ENCODE measurements at places on chromosomes 3 and 15.

DNA sequence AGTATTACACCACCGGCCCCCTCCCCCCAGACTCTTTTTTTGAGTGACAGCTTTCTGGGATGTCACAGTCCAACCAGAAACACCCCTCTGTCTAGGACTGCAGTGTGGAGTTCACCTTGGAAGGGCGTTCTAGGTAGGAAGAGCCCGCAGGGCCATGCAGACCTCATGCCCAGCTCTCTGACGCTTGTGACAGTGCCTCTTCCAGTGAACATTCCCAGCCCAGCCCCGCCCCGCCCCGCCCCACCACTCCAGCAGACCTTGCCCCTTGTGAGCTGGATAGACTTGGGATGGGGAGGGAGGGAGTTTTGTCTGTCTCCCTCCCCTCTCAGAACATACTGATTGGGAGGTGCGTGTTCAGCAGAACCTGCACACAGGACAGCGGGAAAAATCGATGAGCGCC is 63.6 kb downstream of the AAGAB start:
- DNase-seq = no peak

DNA sequence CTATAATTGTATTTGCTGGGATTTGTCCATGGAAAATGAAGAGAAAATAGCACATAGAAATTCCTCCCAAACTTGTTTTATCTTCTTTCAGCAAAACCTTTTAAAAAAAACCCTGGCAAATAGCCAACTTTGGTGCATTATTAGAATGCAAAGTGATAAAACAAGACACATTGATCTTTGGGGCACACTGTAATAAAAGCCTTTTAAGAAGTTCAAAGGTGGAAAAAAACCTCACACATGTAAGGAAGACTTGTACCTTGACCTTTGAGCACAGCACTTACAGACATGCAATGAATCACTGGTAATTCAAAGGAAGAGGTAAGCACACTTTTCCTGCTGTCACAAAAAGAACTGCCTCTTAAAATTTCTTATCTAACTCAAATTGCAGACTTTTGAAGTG is 8.0 kb upstream of the MORC1 start:
- DNase-seq = no peak

DNA sequence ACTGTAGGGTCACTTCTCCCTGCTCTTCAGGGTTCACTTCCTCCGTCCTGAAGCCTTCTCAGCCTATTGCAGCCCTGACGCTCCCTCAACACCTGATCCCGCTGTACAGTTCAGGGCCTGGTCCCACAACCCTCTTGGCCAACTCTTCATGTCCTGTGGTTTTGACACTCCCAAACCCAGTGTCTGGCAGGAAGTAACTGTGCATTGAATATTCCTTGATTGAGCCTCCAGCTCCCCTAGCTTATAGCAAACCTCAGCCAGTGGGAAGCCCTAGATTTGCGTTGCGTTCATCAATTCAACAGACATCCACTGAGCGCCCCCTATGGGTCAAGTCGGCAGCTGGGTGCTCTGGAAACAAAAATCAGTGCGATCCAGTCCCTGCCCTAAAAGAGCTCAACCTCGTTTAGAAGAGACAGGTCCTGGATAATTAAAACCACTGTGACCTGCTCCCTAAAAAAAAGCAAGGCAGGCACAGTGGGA is 13.5 kb downstream of the UBAP1L start:
- DNase-seq = no peak

- DNase-seq = no peak
Measured at GRCh38 chr15:59779110-59779509, 90.0 kb upstream of the BNIP2 start.

GRCh38 chr15:28942571-28942970 is 56.8 kb downstream of the APBA2 start:
- no peak for DNase-seq

DNA sequence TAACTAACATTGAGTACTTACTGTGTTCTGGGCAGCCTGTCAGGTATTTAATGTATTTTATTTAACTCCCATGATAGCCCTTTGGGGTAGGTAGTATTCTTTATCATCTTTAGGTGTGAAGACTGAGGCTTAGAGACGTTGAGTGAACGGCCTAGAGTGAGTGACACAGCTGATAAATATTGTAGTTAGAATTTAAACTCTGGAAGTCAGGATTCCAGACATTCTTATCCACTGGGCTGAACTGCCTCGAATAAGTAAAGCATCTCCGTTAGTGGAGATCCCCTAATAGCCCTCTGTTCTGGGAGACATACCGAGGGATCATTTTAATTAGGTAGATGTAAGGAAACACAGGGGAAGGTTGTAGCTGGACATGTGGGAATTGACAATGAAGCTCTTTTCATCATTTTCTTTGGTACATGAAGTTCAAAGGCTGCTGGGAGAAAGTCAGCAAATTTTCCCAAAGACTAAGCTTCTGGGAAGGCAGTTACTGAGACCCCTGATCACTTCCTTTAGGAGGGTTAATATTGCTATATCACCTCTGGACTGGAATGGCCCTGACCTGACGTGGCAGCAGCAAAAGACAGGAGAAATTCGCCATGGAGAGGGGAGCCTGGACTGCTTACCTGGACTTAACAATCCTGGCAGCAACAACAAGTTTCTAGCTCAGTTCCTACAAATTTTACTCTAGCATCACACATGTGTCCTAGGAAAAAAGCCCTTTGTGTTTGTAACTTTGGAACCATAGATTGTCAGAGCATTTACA is 11.7 kb upstream of the PDCD6IP start:
- no peak for DNase-seq

DNA sequence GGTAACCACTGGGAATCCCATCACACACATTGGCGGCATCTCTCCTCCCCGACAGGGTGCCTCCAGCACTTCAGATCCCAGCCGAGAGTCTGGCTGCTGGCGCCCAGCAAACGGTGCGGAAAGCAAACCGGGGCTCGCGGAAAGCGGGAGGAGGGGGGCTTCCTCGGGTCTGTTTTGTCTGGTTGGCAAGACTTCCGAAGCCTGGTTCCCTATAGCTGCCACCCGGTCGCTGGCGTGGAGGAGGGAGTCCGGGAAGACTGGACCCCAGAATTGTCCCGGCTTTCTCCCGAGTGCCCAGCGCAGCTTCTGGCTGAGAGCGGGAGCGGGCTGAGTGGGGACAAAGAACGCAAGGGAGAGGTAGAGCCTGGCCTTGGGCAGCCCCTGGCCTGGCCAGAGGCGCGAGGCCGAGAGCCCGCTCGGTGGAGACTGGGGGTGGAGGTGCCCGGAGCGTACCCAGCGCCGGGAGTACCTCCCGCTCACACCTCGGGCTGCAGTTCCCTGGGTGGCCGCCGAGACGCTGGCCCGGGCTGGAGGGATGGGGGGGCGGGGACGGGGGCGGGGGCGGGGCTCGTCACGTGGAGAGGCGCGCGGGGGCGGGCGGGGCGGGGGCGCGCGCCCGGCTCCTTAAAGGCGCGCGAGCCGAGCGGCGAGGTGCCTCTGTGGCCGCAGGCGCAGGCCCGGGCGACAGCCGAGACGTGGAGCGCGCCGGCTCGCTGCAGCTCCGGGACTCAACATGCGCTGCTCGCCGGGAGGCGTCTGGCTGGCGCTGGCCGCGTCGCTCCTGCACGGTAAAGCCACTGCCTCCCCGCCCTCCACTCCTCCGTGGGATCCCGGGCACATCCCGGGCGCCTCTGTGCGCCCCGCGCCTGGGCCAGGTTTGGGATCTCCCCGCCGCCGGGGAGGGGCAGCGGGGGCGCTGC is at the start of gene CHRNA7:
CHRNA7 (plus strand) TSS at position 654 of the 920 bp plus-strand sequence; CDS start at position 734, 80 bp downstream.
- DNase-seq = no peak

DNA sequence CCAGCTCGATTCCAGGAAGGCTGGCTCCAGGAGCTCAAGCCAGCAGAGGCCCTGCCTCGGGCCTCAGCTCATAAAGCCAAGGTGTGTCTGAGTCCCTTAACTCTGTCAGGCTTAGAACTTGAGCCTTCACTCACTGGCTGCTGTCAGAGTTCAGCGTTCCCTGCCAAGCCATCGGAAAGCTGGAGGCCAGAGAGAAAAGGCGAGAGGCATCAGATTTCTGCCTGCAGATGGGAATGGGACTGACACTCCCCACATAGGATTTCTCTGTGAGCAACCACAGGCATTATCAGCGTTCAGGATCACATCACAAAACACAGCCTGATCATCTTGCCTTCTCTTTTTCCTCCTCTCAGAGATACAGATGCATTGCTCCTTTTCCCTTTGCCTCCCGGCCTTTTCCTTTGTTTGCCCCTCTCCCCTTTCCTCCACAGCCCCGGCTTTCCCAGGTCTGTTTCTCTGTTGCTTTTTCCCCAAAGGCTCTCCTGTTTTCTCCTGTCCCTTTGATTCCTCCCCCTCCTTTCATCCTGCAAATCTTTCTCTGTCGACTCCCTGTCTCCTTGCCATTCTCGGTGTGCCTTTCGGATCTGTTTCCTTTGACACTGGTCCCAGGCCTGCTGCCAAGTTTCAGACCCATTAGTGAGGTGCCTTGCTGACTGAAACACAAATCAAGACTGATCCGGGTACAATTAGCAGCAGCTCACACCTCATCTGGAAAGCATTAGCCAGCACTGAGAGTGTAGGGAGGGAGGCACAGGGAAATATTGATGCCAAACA is 44.5 kb upstream of the BOC start:
- peak; percentile 85 for DNase-seq

GRCh38 chr3:14925729-14926591 is 21.4 kb upstream of the NR2C2 start:
- no peak for DNase-seq

DNA sequence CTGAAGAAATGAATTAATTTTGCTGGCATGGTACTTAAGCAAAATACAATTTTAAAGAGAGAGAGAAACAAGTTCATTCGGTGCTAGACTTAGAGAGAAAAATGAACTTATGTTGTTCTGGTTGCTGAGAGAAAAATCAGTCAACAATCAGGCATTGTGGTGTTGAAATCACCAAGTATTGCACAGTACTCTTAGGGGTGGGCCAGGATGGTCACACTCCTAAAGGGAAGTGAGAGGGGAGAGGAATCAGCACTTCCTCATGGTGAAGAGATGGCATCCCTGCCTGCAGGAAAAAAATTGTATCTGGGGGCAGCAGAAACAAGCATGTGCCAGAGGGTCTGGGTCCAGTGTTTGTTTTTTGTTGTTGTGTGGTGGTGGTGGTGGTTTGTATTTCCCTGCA is 7.0 kb upstream of the DMXL2 start:
- no peak for DNase-seq

DNA sequence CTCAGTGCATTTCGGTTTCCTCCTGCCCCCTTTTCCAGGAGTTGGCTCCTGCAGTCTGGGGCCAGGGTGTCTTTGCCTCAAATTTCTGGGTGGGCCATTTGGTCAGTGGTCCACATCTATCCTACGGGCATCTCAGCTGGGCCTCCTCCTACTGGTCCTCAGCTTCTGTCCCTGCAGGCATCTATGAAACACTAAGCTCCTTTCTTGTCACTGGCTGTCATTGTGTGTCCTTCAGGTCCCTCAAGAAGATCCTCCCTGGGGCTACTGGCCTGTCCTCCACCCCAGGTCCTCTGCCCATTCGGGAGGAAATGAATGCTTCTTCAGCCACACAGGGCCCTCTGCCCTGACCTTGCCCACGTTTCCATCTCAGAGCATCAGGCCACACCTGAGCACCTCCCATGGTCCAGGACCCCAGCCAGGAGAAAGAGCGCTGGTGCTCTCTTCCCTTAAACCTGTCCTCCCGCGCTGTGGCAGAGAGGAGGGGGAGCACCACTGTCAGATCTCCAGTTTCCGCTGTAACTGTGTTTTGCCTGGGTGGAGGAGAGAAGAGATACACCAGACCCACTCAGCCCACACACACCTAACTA is 1.8 kb downstream of the PRR23E start:
- DNase-seq = no peak

DNA sequence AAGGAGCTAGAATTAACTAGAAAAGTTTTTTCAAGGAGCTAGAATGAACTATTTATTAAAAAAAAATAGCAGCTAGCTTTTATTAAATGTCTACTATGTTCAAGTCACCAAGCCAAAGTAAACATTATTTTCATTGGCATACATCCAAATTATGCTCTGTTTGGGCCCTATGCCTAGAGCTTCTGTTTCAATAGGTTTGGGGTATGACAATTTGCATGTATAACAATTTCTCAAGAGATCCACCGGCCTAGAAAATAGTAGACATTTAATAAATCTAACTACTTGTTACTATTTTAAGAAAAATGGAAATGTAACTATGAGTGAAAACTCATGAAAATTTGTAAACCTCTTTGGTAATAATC is 8.0 kb downstream of the GABRR3 start:
- DNase-seq = no peak

Measured in NCI-H2107 (cell line).